CD4-positive, alpha-beta T cell treated with Interleukin-12 subunit alpha and Interleukin-12 subunit beta, for 1 hour (primary cell): ENCODE measurements at places on chromosomes 6 and 20.

GRCh38 chr6:11268978-11269377, 36.5 kb upstream of the NEDD9 start:
- no peak for DNase-seq

DNA sequence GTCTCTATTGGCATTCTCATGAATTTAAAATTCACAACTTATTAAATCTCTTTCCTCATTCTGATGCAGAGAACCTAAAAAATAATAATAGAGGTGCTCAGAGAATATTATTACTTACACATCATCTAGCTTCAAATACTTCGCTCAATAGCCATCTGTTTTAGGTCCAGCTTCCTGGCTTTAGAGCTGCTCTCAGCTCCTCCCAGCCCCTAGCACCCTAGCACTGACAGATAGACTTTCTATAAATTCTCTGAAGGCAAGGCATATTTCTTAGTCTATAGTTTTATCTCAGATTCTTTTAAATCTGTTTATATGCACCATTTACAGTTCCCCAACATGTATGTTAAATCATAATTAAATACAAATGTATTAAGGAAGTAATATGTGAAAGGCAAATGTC, 281.3 kb downstream of the PTPRK start:
- no peak for DNase-seq

- no peak for DNase-seq
These were observed 327.0 kb downstream of the BMP2 start for GRCh38 chr20:7094438-7094997.

DNA sequence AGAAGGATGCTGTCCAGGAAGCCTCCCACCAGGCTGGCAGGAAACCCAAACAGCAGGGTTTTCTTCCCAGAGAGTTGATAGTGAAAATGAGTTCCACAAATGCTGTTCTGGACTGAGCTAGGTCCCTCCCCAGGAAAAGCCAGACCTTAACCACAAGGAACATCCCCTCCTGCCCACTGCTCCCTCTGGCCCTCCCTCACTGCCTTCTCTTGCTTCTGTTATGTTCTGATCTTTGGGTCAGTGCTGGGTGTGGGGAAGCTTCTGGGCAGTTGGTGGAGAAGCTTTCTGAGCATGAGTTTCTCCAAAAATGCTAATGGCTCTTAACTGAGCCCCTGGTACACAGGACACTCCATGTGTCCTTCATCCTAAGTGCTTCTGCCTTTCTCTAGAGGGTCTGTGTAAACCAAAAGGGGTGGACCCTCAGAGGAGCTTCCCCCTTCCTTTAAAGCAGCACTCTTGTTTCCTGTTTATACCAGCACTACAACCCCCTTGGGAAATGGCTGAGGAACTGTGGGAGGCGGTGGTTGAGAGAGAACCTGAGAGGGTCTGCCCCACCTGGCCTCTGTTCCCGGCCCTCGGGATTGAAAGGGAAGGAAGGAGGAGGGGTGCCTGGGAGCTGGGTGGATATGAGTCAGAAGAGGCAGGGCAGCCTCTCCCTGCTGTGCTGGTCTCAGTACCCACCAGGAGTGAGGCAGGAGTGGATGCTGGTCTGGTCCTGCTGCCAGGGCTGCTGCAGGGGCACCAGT, 42.0 kb downstream of the CDS2 start:
- no peak for DNase-seq

DNA sequence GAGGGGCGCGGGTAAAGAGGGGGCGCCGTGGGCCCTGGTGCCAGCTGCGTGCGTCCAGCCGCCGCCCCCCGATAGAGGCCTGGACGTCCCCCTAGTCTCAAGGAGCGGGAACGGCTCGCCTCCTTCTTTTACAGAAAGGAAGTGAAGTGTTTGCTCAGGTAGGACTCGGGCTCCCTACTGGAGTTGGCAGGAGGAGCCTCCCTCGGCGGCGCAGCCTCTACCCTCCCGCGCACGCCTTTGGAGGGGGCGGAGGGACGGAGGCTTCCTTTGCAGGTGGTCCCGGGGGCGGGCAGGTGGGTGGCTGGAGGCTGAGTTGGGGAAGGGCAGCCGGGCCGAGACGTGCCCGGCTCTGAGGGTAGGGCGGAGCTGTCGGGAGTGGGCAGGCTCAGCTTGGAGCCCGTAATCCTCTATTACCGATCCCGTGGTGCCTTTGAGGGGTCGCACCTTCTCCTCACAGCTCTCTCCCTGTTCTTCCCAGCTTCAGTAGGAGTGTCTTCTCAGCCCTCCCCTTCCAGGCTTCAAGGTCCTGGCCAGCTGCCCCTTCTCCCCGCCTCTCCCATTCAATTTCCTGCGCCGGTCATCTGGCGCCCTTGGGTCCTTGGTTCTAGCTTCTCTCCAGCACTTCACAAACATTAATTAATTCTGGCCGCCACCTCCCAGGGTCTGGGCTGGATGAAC, 728 bp downstream of the ITPR3 start:
- DNase-seq: peak; percentile 33

DNA sequence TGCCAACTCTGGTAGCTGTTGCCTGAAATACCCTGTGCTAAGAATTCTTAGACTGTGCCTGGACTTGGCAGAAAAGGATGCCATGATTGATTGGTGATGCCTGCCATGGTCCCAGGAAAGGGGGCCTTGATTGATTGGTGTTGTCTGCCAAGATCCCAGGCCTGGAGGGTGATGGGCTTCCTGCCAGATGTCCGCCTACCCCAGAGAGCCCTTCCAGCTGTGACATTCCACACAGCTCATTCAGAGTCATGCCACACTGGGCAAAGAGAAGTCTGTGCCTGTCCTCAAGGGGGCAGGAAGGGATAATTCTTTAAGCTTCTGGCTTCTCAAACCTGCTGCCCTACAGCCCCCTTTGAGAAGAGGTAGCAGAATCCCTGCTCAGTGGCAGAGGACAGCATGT, 24.6 kb downstream of the RIMS4 start:
- DNase-seq: no peak

DNA sequence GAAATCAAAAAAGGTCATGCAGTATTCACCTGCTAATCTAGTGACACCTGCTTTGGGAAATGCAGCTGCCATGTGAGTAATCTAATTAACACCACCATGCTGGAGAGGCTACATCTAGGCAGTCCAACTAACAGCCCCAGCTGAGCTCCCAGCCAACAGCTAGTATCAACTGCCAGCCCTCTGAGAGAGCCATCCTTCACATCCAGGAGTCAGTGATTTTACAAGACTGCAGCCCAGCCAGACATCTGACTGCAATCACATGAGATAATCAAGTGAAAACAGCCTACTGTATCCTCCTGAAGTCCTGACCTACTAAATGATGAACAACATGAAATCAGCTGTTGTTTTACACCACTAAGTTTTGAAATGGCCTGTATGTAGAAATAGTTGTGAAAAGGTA, 298.4 kb downstream of the TRDN start:
- DNase-seq: no peak

DNA sequence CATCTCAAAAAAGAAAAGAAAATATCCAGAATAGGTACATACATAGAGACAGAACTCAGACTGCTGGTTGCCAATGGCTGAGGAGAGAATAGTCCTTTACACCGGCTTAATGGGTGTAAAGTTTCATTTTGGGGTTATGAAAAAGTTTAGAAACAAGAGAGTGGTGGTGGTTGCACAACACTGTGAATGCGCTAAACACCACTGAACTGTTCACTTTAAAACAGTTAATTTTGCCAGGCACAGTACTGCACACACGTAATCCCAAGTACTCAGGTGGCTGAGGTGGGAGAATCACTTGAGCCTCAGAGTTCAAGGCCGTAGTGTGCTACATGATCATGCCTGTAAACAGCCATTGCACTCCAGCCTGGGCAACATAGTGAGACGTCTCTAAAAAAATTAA, 7.6 kb downstream of the ILRUN start:
- DNase-seq: no peak

DNA sequence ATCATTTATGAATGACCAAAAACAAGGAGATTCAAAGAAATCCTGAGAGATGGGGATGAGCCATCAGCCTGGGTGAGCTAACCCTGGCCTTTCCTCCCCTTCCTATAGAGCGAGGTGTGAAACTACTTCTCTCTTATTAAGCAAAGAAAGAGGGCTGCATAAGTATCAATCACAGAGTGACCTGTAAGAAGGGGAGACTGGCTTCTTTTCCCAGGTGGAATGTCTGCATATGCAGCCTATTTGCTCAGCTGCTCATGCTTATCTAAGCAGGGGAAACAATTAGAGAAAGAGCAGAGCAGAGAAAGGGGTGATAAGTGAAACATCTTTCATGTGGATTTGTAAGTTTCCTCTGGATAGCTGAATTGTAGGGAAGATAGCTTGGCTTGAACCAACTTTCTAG, 160.0 kb downstream of the PKHD1 start:
- DNase-seq: no peak

DNA sequence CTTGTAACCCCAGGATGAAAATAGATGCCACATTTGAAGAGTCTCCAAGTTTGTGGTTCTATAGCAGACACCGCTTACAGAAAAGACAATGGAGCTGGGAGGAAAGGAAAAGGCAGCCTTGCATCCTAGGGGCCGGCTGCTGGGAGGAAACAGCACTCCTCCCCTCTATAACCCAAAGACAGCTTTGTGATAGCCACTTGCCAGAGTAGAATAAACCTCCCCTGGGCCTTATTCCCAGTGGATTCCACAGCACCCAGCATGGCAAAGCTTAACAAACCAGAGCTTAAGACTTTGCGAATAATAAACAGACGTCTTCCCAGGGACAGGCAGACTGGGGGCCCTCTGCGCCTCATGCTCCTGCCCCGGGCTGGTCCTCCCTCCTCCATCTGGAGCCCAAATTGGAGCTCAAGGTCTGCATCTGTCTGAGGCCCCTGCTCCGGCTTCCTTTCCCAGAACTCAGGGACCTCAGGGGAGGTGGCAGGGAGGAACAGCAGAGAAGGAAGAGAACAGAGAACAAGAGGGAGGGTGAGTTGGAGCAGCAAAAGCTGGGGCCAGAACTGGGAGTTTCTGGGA, 8.8 kb upstream of the TAF8 start:
- no peak for DNase-seq

- DNase-seq: no peak
These were observed 198.5 kb downstream of the C6orf118 start for GRCh38 chr6:165110860-165111259.

GRCh38 chr6:11242711-11243110, 10.2 kb upstream of the NEDD9 start:
- no peak for DNase-seq

DNA sequence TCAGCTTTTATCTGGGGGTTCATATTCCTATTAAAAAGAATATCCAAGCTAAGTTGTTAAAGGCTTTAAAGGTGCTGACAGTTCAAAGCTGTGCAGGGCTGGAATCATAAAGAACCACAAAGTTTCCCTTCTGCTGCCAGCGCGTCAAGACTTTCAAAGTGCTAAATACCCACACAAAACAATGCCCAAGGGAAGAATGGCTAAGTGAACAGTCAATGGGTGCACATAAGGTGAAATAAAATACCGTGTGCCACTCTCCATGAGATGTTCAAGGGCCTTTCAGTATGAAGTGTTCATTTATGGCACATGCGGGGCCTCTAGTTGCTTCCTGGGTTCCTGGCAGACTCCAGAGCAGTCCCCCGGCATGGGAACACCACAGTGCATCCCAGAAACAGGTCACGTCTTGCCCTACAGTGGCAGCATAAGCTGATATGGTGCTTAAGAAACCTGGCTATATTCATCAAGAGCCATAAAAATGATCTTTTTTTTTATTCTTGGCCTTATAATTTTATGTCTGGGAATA, 14.1 kb downstream of the TXNDC5 start:
- no peak for DNase-seq

GRCh38 chr20:14512839-14513238, 175.4 kb upstream of the FLRT3 start:
- no peak for DNase-seq

DNA sequence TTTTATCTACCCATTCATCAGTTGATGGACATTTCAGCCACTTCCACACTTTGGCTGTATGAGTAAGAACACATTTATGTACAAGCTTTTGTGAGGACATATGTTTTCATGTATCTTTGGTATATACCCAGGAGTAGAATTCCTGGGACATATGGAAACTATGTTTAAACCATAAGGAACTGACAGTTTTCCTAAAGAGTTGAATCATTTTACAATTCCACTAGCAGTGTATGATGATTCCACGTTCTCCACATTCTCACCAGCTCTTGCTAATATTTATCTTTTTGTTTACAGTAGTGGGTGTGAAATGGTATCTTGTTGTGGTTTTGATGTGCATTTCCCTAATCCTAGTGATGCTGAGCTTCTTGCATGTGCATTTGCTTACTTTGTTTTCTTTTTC, 338.1 kb downstream of the PLCB1 start:
- no peak for DNase-seq

DNA sequence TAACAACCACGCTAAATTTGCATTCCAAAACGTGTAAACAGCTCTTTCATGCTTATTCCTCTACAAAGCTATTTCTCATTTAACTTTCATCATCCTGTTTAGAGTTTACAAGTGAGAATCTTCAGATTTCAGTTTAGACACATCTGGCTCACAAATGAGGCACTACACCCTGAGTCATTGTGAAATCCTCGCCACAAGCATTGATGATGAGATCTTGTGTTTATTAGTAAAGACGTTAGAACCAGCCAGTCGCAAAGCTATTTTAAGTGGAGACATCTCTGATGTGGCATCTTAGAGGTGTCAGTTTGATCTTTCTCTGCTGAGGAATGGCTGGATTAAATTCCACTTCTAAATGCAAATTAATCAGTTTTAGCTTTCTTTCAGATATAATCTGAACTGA, 8.3 kb upstream of the ISM1 start:
- DNase-seq: no peak

GRCh38 chr6:132669690-132670291, 10.8 kb upstream of the TAAR1 start:
- peak; percentile 39 for DNase-seq

DNA sequence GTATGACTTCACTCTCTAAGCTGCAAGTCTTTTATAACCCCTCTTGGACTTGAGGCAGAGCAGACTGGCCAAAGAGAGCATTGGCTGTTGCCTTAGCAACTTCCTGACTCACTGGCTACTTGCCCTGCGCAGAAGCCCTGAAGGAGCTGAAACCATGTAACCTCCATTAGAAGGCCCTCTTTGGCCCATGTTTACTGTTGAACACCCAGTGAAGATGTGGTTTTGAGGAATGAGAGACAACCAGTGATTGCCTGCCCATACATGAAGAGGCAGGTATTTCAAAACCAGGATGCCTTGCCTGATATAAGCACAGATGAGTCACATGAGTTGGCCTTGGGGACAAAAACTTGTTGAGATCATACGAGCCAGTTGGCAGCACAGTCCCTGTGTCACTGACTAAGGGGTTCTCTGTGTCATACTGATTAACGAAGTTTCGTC, 182.5 kb downstream of the EDN1 start:
- no peak for DNase-seq

DNA sequence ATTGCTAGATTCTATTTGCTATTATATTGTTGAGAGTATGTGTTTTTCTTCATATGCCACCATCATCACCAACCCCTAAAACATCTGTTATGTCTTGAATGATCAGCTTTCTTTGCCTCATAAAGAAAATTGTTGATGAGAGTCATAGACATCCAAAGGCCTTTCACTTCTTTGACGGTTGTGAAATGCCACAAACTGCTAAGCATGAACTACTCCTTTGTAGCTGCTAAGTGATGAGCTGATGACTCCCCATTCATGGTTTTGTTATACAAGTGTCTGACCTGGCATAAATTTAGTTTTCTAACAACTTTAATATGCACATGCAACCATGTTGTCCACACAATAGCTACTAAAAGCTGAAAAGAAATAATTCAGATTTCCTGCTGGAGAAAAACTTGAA, 684 bp upstream of the MED23 start:
- DNase-seq: peak; percentile 1

GRCh38 chr6:84227044-84227433, 404 bp downstream of the CEP162 start:
- DNase-seq: no peak
